Stimulated activated CD4-positive, alpha-beta T cell treated with anti-CD3 and anti-CD28 coated beads, Interleukin-4, amount 100 ng/mL, for 48 hours (primary cell): ENCODE measurements at places on chromosomes 6 and 20.

DNA sequence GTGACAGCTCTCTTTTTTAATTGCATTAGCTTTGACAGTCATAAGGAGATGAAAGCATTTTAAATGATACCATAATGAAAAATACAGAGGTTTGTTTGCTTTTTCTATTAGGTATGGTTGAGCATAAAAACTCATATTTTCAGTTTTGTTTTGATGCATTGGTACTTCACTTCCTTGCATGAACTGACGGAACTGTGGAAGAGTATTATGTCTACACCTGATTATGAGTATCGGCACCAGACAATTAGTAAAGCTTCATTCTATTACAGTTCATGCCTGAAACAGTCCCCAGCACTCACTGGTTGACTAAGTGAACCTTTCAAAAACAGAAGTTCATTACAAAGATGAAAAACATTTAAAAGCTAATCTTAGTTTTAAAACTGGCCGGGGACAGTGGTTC lies 593.0 kb downstream of the GRIK2 start:
- DNase-seq: no peak

DNA sequence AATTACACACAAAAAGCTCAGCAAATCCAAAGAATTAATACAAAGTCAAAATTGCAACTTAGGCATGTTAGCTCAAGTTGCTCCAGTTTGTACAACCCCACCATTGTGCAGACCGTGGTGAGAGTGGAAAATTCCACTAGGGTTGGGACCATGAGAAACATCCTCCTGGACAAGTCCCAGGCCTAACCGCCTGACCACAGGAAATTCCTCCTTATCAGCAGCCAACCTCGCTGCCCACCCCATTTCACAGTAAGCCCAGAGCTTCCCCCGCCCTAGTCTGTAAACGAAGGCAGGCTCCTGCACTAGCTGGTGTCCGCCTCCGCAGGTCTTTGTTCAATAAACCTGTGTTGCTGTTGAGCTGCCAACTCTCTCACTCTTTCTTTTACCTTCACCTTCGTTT lies 1023.3 kb downstream of the EYS start:
- no peak for DNase-seq

- no peak for DNase-seq
These were observed 12.3 kb downstream of the PCK1 start for GRCh38 chr20:57573242-57573641.

- no peak for DNase-seq
These were observed 10.3 kb downstream of the TOP1 start for GRCh38 chr20:41038878-41039404.

DNA sequence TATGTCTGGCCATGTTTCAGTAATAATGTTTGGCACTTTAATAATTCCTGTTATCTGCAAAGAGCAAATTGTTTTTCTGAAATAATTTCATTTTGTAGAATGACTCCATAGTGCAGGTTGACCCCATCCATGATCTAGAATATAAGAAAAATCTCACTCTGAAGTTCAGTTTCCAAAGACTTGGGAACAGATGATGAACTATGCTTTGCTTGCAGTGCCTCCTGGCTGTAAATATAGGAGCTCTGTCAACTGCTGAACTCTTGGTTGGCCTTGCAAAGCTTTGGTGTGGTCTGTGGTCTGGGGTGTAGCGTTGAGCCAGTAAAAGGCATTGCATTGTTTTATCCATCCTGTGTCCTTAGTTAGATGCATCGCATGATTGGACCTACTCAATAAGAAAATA lies 104.0 kb downstream of the PLCB4 start:
- no peak for DNase-seq

- DNase-seq: no peak
These were observed 13.9 kb downstream of the HLA-DOA start for GRCh38 chr6:32995448-32995847.

DNA sequence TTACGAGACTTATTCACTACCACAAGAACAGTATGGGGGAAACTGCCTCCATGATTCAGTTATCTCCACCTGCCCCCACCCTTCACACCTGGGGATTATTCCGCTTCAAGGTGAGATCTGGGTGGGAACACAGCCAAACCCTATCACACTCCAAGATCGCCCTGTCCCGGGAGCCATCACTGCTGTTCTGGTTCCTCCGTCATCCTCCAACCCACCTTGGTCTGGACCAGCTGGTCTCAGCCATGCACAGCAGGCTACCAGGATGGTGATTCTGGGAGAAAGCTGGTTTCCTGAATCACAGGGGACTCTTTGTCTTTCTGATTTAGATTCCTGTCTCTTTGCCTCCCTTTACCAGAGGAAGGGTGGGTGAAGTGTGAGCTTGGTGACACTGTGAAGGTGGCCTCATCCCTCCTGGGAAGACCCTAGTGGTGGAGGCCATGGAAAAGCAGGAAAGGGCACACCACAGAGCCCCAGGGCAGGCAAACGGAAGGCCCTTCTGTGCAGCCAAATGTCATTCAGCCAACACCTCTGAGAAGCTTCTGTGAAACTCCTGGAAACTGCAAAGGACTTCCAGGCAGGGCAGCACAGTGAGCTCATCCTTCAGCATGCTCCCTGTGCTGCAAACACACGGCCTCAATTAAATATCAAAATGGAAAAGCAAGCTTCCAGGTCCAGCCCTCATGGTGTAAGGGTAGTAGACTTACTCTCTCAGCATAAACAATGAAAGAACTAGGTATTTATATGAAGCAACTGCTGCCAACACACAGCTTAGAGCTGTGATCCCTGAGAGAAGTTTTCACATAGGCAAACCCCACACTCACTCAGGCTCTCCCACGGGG lies 169.8 kb downstream of the ANKRD60 start:
- DNase-seq: no peak

DNA sequence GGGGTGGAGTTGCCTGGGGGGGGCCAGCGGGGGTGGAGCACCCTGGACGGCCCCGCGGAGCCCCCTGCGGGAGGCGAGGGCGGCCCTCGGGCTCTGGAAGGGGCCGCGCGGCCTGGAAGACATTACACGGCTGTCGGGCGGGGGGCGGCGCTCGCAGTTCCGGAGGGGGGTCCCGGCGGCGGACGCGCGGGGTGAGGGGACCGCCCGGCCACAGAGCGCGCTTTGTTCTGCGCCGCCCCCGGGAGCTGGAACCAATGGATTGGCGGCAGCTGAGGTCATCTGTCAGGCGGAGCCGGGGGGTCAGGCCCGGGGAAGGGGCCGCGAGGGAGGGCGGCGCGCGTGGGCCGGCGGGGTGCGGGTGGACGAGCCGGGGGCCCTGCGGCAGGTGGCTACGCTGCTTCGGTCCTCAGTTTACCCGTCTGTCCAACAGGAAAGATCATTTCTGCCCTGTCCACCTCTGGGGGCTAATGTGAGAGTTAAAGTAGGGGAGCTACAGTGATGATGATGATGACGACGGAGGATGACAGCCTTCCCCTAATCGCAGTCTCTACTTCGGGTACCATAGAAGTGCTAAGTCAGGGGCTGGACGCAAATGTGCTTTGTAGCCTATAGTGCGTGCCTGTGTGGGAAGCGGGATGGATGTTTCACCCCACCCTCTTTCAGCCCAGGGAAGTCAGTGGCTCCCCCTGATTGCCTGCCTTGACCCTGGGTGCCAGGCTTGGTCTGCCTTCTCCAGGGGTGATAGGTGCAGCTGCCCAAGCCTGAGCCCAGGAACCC lies 10.4 kb downstream of the SRXN1 start:
- no peak for DNase-seq

DNA sequence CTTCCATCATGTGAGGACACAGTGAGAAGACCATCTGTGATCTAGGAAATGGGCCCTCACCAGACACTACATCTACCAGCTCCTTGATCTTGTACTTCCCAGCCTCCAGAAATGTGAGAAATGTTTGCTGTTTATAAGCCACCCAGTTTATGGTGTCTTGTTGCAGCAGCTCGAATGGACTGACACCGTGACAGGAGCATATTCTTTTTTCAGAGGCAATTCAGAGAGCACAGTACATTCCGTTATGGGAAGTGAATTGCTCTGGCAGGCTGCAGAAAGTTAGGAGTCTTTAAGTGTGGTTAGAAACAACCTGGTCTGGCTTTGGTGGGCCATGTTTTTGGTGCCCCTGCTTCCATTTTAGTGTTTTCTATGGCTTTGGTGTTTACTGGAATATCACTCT lies 75.1 kb downstream of the FIG4 start:
- DNase-seq: no peak

DNA sequence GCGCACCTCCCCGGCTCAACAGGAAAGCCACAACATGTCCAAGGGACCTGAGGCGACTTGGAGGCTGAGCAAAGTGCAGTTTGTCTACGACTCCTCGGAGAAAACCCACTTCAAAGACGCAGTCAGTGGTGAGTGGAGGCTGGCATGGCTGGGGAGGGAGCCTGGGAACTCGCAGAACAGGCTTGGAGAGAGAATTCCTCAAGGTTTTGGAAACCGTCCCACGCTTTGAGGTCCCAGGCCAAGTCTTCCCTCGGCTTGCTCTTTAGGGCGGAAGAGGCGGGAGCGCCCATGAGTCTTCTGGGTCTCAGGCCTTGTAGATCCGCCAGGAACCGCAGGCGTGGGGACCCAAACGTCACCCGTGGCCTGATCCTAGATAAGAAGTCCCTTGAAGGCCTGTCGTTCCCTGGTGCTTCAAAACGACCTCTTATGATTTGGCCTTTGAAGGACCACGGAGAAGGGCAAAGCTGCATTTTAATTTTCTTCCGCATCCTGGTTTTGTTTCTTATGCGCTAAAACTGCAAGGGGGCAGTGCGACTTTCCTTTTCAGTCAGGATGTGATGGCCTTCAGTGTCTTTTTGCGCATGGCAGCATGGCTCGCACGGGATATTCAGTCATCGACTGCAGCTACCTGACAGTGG lies 2.0 kb downstream of the LAMP5 start:
- no peak for DNase-seq

DNA sequence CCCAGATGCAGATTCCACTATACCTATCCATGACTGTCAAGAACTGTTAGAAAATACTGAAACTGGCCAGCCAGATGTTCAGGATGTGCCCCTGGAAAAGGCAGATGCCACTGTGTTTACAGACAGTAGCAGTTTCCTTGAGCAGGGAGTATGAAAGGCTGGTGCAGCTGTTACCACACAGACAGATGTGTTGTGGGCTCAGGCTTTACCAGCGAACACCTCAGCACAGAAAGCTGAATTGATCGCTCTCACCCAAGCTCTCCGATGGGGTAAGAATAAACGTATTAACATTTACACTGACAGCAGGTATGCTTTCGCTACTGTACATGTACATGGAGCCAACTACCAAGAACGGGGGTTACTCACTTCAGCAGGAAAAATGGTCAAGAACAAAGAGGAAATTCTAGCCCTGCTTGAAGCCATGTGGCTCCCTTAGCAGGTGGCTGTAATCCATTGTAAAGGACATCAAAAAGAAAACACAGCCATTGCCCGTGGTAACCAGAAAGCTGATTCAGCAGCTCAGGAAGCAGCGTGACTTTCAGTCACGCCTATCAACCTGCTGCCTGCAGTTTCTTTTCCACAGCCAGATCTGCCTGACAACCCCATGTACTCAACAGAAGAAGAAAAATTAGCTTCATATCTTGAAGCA lies 459.7 kb upstream of the HTR1E start:
- no peak for DNase-seq

DNA sequence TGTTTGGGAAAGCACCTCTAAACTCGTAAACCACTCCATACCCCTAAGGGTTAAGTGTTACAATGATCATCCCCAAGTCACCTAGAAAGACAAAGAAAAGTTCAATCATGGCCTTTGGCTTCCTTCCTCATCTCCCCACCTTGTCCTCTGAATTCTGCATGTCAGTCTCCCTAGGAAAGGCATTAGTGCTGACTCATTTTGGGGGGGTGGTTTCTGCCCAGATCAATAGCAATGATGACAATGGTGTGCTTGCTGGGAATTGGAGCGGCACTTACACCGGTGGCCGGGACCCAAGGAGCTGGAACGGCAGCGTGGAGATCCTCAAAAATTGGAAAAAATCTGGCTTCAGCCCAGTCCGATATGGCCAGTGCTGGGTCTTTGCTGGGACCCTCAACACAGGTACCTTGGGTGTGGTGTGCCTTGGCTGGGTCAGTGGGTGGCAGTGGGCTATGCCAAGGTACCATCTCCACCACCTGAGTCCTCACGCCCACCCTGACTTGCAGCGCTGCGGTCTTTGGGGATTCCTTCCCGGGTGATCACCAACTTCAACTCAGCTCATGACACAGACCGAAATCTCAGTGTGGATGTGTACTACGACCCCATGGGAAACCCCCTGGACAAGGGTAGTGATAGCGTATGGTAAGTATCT lies 21.2 kb downstream of the TGM3 start:
- DNase-seq: no peak

DNA sequence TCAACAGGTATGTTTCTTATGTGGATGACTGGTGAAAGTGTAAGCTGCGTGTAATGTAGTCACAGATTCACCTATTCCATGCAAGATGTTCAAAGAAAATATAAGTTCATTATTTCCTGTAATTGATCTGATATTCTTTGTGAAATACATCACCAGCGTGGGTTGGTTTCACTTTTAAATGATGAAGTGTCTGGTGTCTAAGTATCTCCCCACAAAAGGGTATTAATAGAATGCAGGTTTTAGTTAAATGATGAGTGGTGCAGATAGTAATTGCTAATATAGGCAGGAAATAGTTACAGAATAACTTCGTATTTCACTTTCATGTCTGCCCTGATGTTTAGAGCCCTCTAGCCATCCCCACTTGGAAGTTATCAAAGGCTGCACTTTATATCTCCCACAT lies 22.2 kb downstream of the PGBD1 start:
- DNase-seq: no peak

DNA sequence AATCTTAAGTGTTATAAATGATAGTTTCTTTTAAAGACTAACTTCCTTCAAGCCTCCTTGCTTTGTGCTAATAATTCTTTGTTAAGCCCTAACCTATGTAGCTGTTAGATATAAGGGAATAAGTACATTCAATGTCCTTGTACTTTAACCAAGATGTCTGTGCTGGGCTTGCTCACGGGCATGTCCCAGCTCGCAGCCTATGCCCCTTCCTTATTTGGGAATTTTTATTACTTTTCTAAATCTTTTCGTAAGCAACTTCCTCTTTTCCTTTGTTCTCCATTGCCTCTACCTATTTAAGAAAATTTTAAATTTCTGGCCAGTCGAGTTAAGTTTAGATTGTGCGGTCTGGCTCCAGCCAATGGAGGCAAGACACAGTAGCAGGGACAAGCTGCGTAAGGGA lies 26.0 kb upstream of the CDK19 start:
- DNase-seq: no peak

DNA sequence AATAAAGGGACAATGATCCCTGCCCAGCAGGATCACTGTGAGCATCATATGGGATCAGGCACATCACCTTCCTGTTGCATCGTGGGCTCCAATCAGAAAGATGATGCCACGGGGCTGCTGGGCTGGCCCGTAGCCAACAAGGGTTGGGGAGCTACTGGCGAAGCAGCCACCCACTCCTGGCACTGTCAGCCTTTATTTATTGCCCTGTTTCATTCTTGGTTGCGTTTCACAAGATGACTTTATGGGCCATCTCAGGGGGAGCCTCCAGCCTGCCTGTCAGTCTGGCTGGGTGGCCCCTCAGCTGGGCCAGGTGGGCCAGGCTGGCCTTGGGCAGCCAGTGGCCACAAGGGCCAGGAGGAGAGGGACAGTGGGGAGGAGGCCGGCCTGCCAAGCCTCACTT lies 17.3 kb downstream of the VSTM2L start:
- DNase-seq: no peak
